Left ventricle myocardium inferior (tissue), 1 donor: ENCODE measurements at places on chromosomes 6 and 20.

GRCh38 chr6:168149015-168149414 is 70.0 kb upstream of the FRMD1 start:
- no peak for DNase-seq

- no peak for DNase-seq
Measured at GRCh38 chr6:46014046-46014445, 1.6 kb downstream of the CLIC5 start.

GRCh38 chr6:72322771-72323170 is 299.1 kb upstream of the KCNQ5 start:
- DNase-seq, result no peak

DNA sequence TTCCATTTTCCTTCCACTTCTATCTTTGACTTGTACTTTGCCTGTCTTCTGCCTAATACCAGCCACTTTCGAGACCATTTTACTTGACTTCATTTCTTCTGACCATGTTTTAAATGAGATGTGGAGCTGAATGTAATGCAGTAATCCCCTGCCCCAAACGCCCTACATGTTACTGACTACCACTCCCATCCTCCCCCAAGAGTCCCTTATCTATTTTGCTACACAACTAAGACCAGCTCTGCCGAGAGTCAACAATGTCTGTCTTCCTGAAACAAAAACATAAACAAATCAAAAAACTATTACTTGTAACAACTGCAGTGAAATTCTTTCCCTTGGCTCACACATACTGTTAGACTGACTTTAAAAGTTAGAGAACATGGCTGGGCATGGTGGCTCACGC is 27.1 kb upstream of the KIAA1586 start:
- no peak for DNase-seq

GRCh38 chr6:15443119-15443830 is 197.4 kb downstream of the JARID2 start:
- no peak for DNase-seq

- DNase-seq, result no peak
Measured at GRCh38 chr6:6317386-6317785, 3.1 kb downstream of the F13A1 start.
